Activated CD4-positive, alpha-beta T cell treated with anti-CD3 and anti-CD28 coated beads, Interleukin-2, amount 50 U/mL, for 16 hours (primary cell): ENCODE measurements at places on chromosomes 2 and 18.
A peak's percentile ranks its signal among the peaks of the same experiment; 100 is the strongest.

DNA sequence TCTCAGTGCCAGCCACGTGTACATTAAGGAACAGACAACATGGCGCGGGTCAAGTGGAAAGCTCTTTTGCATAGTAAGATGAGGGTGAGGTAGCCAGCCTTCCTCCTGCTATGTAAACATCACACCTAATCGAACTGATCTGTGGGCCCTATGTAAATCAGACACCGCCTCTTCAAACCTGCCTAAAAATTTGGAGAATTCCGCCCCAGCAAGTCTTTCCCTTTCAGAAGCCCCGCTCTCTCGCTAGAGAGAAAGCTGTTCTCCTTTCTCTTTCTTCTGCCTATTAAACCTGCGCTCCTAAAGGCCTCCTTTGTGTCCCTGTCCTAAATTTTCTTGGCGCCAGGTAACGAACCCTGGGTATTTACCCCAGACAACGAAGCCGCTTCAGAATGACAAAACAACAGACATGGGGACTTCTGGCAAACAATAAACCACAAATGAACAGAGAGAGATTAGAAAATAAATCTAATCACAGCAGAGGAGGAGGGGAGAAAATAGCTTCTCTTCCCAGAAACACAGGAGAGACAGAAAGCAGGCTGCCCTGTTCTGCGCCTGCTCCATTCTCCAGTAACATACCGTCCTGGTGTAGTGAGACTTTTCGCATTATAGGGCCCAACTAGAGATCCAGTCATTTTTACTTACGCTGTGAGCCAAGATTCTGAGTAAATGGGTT is 31.9 kb upstream of the CYP1B1 start:
- no peak for DNase-seq

- no peak for DNase-seq
Observed at GRCh38 chr2:29226808-29227207, 111.6 kb downstream of the CLIP4 start.

DNA sequence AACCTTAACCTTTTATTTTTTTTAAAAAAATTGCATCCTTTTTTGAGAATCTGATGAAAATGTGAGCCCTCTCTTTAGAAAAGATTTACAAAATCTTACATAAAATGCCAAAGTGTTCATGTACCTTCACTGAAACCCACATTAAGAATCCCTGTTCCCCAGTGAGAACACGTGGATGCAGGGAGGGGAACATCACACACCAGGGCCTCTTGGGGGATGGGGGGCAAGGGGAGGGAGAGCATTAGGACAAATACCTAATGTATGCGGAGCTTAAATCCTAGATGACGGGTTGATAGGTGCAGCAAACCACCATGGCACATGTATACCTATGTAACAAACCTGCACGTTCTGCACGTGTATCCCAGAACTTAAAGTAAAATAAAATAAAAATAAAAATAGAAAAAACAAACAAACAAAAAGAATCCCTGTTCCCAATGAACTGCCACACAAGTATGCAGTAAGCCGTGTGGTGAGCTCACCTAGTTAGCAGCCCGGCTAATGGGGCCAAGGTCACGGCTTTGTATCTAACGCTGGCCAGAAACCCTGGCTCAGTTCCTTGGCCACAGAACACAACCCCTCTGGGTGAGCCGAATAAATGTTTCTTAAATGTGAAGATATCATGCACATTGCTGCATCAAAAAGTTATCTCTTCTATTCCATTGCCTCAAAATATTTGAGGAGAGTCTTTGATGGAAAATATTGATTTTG is 41.4 kb downstream of the CHST9 start:
- DNase-seq = no peak

GRCh38 chr2:143171817-143172216 is 42.6 kb downstream of the ARHGAP15 start:
- DNase-seq = no peak

- DNase-seq = peak; percentile 49
Observed at GRCh38 chr2:100606726-100607343, 44.0 kb downstream of the PDCL3 start.
